Activated naive CD8-positive, alpha-beta T cell treated with anti-CD3 and anti-CD28 coated beads, Interleukin-2, amount 50 U/mL, for 24 hours (primary cell): ENCODE measurements at places on chromosomes 11 and 22.
A peak's percentile ranks its signal among the peaks of the same experiment; 100 is the strongest.

DNA sequence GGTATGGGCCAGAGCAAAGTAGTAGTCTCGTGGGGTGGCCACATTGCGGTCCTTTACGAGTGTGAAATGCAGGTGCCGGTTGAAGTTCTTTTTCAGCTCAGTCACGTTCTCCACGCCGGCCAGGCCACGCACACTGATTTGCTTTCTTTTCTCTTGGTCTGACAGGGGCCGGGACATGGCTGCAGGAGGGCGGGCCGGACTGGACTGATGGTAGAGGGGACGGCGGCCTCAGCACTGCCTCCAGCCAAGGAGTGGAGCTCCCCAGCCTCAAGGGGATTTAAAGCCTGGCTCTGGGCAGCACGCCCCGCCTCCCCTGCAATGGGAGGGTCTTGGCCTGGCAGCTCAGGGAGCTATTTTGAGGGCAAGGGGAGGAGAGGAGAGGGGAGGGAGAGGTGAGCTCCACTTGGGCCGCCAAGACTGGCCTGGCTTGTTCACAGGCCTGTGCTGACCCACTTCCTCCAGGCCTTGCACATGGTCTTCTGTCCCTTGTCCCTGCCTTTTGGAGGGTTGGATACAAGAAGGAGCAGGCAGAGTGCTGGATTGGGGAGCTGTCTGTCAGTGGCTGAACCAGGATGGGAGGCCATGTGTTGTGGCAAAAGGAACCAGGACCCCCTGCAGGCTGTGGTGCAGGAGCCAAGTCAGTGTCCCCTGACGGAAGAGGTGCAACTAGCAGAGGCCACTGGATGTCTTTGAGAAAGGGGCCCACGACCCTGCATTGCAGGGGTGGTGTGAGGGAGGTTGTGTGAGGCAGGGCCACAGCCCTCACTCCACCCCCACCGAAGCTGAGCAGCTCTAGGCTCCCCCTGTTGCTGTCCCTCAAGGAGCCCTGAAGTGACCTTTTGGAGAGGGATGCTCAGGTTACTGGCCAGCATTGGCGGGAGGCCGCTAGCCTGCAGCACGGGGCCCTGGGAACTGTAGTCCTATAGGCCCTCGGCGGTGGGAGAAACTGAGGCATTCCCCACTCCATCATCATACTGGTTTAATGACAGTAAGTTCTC, at the start of gene PYGM:
Gene PYGM (minus strand): TSS at position 253 of the 998 bp plus-strand sequence. CDS start 76 bp downstream, at position 177.
- no peak for DNase-seq

DNA sequence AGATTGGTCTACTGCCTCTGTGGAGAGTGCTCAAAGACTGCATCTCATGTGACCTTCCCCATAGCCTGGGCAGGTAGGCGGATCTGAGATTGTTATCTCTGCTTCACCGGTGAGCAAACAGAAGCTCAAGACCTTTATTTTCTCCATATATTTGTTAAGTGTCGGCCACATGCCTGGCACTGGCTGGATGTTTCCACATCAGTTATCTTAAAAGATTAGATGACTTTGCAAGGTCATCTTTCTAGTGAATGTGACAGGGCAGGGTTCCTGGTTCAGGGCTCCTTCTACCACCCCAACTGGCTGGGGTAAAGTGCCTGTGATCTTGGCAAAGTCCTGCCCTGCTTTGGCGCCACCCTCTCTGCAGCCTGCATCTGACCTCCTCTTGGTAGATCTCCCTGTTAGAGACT, 125.0 kb downstream of the CCDC81 start:
- DNase-seq: no peak

DNA sequence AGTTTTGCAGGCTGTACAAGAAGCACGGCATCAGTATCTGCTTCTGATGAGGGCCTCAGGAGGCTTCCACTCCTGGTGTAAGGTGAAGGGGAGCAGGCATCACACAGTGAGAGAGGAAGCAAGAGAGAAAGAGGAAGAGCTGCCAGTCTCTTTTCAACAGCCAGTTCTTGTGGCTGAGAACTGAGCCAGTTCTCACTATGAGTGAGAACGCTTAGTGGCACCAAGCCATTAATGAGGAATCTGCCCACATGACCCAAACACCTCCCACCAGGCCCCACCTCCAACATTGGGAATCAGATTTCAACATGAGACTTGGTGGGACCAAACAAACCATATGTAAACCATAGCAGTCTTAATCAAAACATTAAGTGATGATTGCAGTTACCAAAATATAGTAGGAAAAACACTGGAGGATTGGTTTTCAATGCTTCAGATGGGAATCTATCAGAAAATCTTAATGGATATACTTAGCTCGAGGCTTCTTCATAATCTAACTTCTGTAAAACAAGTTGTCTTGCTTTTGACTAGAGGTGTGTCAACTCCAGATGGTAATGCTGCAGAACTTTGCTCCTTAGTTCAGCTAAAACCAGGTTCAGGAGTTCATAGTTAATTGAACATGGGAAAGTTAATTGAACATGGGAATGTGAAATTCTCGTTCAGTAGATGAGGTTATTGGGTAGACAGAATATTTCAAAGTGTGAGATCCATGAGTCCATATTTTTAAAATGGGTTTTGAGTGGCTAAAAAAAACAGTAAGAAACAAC, 12.2 kb downstream of the FAR1 start:
- DNase-seq: no peak

DNA sequence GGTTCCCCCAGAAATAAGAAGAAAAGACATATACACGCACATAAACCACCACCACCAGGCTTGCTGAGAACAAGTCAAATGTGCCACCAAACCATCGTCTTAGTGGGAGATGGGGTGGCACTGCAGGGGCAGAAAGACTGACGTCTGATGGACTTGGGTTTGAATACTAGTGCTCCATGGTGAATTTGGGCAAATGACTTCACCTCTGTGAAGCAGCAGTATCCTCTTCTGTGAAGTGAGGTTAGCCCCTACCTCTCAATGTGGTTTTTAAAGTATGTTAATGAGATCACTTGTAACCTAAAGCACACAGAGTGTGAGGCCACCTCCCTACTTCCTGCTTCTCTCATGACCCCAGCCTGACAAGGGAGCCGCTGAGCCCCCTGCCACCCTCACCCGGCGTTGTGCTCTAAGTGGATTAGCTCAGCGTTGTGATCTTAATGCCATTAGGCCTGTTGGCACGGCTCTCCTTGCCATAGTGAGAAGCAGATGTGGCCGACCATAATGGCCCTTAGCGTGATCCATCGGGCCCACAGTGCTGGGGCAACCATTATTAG, 14.4 kb downstream of the ZBTB16 start:
- DNase-seq: peak; percentile 22

DNA sequence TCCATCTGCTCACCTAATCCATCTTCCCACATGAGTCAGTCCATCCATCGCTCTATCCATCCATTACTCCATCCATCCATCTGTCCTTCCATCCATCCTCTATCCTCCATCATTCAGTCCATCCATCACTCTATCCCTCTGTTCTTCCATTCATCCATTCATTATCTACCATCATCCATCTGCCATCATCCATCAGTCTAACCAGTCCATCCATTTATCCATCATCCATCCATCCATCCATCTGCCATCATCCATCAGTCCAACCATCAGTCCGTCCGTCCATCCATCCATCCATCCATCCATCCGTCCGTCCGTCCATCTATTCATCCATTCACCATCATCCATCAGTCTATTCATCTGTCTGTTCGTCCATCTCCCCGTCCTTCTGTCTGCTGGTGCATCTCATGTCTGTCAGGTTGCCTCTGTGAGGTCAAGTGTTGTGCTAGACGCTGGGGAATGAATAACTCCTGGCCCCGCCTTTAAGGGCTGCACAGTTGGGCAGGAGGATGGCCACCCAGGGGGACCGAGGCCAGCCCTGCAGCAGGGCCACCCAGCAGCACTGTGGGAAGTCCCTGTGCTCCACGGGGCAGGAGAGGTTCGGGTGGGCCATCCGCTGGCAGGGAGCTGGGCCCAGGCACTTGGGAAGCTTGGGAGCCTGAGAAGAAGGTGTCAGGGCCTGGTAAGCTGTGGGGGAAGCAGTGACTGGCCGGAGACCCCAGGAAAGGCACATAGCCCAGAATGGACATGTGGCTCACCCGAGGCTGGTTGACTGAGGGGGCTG, 137.1 kb downstream of the CTTN start:
- DNase-seq: no peak

DNA sequence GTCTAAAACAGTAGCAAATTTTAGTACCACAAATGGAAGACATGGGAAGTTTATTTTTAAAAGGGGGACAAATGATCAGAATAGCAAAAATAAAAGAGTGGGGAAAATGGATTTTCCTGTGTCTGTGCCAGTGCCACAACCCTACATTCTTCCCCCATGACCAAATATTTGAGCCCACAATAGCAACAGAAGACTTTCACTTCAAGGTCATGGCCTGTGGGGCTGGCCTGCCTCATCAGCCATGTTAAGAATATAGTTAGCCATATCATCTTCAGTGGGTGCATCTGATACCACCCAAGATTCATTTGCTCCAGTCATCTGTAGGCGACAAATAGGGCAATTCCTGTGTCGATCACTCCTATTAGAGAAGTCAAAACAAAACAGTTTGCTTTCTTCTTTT, 26.3 kb downstream of the RNF141 start:
- no peak for DNase-seq

DNA sequence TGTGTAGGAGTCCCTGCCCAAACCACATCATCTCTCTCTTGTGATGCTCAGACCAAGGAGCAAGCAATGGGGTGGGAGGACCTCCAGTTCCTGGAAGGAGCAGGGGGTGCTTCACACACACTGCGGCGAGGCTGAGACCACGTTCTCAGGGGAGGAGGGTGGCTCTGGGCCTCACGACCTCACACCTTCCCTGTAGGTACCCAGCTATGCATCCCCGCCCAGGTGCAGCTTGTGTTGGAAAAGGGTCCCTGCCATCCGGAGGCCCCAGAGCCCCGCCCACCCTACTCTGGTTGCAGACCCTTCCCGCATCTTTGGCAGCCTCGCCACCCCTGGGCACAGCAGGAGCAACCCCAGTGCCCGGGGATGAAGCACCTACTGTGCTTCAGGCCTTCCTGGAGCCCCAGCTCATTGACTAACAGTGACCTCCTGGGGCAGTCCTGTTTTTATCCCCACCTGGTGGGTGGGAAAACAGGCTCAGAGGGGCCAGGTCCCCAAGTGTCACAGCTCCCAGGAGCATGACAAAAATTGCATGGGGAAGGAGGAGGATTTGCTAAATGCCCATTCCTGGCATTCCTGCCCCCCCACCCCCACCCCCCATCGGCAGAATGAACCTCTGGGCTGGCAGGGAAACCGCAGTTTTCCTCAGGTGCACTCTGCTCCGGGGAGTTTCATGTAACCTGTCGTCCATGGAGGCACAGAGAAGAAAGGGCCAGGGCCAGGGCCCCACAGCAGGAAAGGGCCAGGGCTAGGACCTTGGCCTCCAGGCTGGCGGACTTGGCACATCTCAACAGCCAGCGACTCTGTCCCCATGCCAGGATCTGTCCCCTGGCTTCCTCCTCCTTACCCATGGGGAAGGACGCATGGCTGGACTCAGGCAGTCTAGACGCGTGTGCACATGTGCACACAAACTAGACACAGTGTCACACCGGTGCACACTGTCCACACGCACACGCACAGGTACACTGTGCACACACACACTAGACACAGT, 81.0 kb downstream of the IGLL1 start:
- no peak for DNase-seq

DNA sequence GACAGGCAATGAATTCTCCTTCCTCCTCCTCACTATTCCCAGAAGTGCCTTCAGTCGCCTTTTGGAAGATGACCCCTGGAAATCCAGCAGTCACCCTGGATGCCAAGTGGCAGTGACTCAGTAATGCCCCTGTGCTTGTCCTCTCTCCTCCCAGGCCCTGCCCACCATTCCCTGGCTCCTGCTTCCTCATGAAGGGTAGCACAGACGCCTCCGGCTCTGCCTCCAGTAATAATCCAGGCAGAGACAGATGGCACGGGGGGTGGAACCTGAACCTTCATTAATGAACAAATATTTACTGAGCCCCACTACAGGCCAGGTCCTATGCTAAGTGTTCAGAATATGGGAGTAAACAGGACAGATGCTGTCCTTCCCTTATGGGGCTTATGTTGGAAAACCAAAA, 23.2 kb downstream of the SYT13 start:
- DNase-seq: no peak

DNA sequence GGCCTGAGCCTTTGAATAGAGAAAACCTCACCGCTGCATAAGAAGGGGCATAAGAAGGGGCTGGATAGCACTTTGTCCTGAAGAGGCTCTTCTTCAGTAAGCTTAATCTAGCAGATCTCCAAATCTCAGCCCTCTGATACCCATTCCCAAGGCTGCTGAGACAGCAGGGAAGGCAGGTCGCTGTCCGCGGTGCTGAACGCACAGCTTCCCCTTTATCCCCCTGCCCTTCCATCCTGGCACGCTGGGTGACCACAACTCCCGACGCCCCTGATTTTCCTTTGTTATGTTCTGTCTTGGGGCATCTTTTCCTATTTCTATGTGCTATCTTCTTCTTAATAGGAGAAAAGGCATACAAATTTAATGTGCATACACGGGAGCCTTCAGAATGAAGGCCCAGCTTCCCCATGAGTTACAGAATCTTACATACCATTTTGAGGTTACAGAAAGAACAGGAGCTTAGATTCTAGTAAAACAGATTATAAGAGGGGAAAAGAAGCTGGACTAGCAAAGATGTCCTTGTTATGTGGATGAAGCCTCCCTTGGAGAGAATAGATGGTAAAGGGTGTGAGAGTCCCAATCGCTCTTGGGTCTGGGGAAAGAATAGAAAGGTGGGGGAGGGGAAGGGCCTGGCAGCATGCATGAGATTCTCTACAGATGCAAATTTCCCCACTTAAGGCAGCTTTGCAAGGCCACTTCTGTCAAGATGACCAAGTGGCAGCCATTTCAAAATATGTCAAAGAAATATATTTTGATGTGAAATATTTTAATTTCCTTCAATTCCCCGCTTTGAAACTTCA, 5.7 kb upstream of the SULT4A1 start:
- peak; percentile 21 for DNase-seq
